CD8-positive, alpha-beta T cell (primary cell): ENCODE measurements at places on chromosomes 3 and 15.
A peak's percentile ranks its signal among the peaks of the same experiment; 100 is the strongest.

- DNase-seq, result no peak
Observed at GRCh38 chr3:11131371-11131770, 22.9 kb upstream of the HRH1 start.

DNA sequence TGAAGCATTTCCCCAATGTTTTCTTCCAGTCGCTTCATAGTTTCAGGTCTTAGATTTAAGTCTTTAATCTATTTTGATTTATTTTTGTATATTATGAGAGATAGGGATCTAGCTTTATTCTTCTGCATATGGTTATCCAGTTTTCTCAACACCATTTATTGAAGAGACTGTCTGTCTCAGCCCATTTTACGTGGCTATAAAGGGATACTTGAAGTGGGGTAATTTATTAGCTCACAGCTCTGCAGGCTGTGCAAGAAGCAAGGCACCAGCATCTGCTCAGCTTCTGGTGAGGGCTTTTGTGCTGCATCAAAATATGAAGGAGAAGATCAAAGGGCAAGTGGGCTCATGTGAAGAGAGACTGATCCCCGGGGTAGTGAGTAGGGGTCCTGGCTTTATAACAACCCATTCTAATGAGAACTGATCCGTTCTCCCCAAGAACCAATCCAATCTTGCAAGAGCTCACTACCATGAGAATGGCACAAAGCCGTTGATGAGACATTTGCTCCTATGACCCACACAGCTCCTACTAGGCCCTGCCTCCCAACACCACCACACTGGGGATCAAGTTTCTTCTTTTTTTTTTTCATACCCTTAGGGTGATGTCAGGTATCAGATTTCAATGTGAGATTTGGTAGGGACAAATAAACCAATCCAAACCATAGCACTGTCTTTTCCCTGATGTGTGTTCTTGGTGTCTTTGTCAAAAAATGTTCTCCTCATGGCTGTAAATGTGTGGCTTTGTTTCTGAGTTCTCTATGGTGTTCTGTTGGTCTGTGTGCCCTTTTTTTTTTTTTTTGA lies 63.2 kb downstream of the IQGAP1 start:
- no peak for DNase-seq

DNA sequence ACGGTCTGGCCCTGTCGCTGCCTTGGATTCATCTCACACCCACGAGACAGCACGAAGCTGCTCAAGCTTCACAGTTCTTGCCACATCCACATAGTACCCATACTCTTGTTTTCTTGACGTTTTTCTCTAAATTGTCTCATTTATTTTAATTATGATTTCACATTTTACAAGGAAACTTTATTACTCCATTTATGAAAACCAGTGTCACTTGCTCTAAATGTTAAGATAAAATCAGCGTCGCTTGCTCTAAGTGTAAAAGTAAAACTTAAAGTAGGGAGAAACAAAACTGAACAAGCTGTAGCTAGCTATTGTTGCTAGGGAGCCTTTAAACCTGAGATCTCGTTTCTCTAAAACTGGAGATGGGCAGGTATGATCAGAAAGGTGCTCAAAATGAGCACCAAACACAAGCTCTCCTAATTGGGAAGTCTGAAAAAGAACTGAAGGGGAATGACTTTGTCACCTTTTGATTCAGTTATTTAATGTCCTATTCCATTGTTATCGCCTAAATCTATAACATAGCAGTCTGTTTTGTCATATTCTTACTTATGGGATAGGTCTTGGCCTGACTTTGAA lies 680 bp downstream of the IFT122 start:
- DNase-seq, result no peak

DNA sequence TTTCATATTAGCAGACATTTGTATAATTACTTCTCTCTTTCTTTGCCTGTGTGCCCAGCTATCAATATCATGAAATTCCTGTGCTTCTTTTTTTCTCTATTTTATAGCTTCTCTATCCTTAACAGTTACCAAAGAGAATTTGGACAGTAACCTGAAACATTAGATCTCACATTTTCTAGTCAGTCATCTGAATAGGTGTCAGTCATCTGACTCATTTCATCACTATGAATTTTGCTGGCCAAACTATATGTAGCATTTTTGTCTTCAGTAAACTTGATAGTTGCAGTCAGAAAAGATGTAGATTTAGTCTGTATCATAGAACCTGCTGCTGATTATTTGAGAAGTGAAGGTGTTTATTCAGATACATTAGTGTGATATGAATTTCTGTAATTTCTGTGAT lies 52.6 kb downstream of the HMG20A start:
- DNase-seq, result no peak

- peak; percentile 68 for DNase-seq
Observed at GRCh38 chr3:16888785-16889607, 4.2 kb downstream of the PLCL2 start.

GRCh38 chr15:50275908-50276307 lies 10.4 kb upstream of the HDC start:
- no peak for DNase-seq
